ENCODE measurements at places on chromosomes 11 and 22. TPM values are rescaled to one million over a fixed set of nuclear protein-coding genes. Genes with fewer than 3 reads are reported as not detected.

RIMBP3C gene
- 0.22 TPM for total RNA-seq

GRCh38 chr11:83044958-83045712 is 26.6 kb downstream of the RAB30 start:
- H3K36me3 ChIP-seq, result no peaks in the 10 kb centered on the region
- peaks cover 7% of the 10 kb centered on the region for H3K4me1 ChIP-seq
- no peak overlapping the region for H3K27ac ChIP-seq
- H3K4me3 ChIP-seq, result no peak overlapping the region
- H3K27me3 ChIP-seq, result no peaks in the 10 kb centered on the region

GRCh38 chr11:74941492-74941891 is 7.4 kb downstream of the XRRA1 start:
- no peak for DNase-seq
- H3K36me3 ChIP-seq, result peaks cover 12% of the 10 kb centered on the region
- H3K27me3 ChIP-seq, result no peaks in the 10 kb centered on the region
- no peak overlapping the region for H3K27ac ChIP-seq
- no peak overlapping the region for H3K4me3 ChIP-seq
- H3K4me1 ChIP-seq, result no peaks in the 10 kb centered on the region

DNA sequence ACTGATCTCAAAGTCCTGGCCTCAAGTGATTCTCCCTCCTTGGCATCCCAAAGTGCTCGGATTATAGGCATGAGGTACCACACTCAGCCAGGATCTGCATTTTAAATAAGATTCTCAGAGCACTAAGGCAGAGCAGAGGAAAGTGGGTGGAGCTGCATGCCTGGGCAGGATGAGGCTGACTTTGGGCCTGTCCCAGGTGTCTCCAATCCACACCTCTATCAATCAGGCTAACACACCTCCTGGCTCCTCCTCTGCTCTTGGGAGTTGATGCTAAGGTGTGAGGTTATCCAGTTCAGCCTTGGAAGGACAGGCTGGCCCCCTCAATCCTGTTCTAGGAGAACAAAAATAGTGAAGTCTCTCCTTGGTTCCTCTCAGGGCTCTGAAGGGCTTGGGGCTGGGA is 30.2 kb upstream of the P2RY2 start:
- H3K27me3 ChIP-seq, result no peaks in the 10 kb centered on the region
- H3K4me3 ChIP-seq, result no peak overlapping the region
- H3K36me3 ChIP-seq, result no peaks in the 10 kb centered on the region
- no peaks in the 10 kb centered on the region for H3K4me1 ChIP-seq
- peak; percentile 87 for DNase-seq

DNA sequence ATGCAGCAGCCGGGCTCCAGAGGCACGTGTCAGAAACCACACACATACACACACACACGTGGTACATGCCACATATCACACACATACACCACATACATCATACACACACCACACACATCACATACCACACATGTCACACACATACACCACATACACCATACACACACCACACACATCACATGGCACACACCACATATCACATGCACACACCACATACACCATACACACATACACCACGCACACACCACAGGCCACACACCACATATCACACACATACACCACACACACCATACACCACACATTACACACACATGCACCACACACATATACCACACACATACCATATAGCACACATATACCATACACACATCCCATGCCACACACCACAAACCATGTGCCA is 97.5 kb upstream of the PRR5 start:
- H3K4me3 ChIP-seq, result no peak overlapping the region
- DNase-seq, result no peak
- no peaks in the 10 kb centered on the region for H3K36me3 ChIP-seq
- H3K4me1 ChIP-seq, result no peaks in the 10 kb centered on the region
- no peak overlapping the region for H3K27ac ChIP-seq

GRCh38 chr11:27158456-27159334 is 118.1 kb downstream of the BBOX1 start:
- peak; percentile 41 for DNase-seq
- H3K36me3 ChIP-seq, result peaks cover 5% of the 10 kb centered on the region
- H3K4me1 ChIP-seq, result no peaks in the 10 kb centered on the region
- H3K27ac ChIP-seq, result no peak overlapping the region
- no peak overlapping the region for H3K4me3 ChIP-seq
